Fibroblast of the aortic adventitia (primary cell): ENCODE measurements at places on chromosomes 3 and 15.
A peak's percentile ranks its signal among the peaks of the same experiment; 100 is the strongest.

DNA sequence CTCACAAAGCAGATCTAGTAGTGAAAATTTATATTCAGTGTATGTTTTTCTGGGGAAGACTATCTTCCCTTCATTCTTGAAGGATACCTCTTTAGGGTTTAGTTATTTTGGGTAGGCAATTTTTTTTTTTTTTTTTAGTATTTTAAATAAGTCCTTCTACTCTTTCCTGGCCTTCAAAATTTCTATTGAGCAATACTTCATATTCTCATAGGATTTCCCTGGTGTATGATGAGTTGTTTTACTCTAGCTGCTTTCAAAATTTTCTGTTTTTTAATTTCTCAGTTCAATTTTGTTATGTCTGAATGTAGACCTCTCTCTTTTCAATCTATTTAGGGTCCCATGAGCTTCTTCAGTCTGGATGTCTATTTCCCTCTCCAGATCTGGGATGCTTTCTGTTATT, 74.3 kb upstream of the PLSCR4 start:
- DNase-seq: no peak

DNA sequence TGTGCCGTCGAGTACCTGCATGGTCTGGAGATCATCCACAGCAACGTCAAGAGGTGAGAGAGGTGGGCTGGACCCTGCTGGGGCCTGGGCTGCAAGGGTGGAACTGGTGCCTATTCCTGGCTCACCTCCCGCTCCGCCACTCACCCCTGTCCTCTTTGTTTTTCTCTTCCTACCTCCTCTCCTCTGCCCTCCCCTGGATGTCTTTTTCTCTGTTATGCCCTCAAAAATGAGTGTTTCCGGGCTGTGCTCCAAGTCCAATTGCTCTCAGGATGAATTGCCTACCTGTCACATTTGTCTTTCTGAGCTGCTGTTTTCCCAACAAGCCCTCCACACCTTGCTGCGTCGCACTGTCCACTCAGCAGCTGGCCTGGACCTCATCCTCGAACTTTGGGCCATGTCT, 28.5 kb upstream of the TATDN2 start:
- no peak for DNase-seq

DNA sequence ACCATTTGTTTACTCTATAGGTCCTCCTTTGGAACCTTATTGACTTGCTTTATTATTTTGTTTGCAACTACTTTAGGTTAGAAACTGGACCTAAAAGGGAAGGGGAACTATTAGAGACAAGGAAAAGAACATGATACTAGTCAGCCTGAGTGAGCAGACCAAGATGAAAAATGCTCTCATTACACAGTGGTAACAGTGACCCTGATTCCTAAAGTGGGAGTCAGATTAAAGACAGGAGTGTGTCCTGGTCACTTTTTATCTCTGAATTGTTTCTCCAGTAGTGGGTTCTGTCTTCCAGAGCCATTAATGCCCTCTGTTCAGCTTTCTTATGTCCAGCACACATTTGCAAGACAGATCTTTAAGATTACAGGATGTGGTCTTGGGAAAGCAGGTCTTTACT, 124.1 kb downstream of the TMEM108 start:
- no peak for DNase-seq

GRCh38 chr15:70271422-70272088, 173.8 kb upstream of the TLE3 start:
- DNase-seq: peak; percentile 95

DNA sequence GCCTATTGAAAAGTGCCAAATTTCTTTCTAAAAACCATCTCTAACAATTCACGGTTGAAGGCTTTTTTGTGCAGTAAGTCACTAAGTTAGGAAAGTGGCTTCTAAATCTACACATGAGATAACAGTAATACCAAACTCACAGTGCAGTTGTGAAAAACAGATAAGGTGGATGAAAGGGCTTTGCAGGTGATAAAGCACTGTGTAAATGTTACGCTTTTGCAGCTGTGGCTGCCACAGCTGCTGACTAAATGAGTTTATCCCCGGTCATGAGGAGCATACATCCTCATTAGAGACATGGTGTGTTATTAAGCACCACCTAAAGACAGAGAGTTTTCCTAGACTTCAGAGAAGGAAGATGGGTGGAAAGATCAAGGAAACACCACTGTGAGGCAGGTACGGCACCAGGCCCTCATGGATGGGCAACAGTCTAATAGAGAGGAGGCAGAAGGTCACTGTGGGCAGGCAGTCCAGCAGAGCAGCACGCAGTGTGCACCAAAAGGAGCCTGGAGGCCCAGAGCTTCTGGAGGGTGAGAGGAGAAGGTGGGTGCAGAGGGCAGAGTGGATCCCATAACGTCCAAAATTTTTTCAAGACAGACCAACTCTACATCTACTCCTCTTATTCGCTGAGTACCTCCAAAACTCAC, 68.5 kb downstream of the FMN1 start:
- DNase-seq: no peak
